CD4-positive, alpha-beta memory T cell (primary cell): ENCODE measurements at places on chromosomes 16 and 17. TPM values are rescaled to one million over a fixed set of nuclear protein-coding genes. Genes with fewer than 3 reads are reported as not detected.

The GHDC gene
- total RNA-seq: 23.9 TPM

The HOXB7 gene
- not detected for total RNA-seq

The ALOX15B gene
- not detected for total RNA-seq

The TNFRSF17 gene
- not detected for total RNA-seq

The SMPD3 gene
- total RNA-seq: 0.75 TPM

The GPR139 gene
- not detected for total RNA-seq

The SPNS2 gene
- 0.12 TPM for total RNA-seq

The ZG16B gene
- total RNA-seq: not detected

The MYH13 gene
- not detected for total RNA-seq

The CCR7 gene
- total RNA-seq: 269 TPM

GRCh38 chr17:80529104-80529903 is 15.3 kb upstream of the RPTOR start:
- DNase-seq: no peak

- no peak for DNase-seq
Measured at GRCh38 chr16:46573008-46573833, 48.0 kb downstream of the SHCBP1 start.

- DNase-seq: no peak
Measured at GRCh38 chr16:47047524-47048203, 74.2 kb upstream of the DNAJA2 start.

DNA sequence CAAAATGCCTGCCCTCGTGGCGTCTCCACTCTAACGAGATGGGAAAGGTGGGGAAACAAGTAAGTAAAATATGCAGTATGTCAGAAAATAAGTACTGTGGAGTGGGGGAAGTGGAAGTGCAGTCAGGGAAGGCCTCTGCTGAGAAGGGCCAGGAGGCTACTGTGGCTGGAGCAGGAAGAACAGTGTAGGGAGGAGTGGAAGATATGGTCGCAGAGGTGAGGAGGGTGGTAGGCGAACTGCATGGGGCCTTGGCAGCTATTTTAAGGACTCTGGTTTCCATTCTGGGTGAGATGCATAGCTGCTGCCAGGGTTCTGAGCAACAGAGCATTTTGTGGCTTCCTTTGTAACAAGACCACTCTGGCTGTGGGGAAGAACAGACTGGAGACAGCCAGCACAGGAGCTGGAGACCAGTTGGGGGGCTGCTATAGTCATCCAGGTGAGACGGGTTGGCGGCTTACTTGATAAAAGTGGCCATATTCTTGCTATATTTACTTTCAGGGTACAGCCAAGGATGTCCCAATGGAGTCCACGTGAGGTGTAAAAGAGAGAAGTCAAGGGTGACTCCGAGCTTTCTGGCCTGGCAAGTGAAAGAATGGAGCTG is 42.6 kb downstream of the CYTH1 start:
- DNase-seq: no peak

GRCh38 chr17:42562388-42563142 is 617 bp downstream of the COASY start:
- DNase-seq: no peak

DNA sequence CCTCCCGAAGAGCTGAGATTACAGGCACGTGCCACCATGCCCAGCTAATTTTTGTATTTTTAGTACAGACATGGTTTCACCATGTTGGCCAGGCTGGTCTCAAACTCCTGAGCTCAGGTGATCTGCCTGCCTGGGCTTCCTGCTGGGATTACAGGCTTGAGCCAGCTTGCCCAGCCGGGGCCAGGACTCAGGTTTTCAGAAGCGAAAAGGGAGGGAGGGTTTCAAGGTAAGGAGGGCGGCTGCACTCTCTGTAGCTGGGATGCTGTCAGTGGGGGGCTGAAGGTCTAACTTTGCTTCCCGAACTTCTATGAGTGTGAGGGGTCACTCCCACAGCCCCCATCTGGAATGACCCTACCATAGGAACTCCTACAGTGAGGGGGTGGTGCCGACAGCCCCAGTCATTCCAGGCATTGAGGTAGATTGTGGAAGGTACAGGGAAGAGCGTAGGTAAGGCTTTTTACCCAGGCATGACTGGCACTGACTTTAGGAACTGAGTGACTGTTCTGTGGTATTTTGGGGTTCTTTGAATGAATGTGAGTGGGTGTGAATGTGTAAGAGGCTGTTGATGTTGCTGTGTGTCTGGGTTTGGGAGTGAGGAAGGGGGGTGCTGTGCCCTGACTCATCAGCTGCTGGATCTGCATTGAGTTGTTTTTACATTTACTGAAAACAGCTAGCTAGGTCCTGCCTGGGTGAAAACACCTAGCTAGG is 3.8 kb upstream of the C1QL1 start:
- DNase-seq: no peak

DNA sequence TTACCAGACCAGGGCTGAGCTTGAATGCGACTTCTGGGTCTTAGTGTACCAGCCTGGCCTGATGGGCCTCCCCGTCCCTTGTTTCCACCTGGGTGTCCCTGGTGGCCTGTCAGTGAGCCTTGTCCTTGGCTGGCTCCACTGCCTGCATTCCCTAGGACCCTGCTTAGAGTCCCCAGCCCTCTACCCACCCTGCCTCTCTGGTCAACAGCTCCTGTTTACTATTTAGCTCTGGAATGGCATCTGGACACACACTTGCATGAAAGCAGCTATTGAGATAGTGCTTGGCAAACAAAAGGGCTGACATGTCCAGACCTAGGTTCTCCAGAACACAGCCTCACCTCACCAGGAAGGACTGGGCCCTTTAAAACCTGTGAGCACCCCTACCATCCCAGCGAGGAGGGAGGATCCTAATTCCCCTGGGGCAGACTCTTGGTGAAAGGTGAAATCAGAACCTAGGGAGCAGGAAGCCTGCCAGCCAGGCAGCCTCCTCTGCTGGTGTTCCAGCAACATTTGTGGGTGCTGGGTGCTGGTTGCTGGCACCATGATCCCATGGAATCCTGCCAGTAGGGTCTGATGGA is 38.8 kb downstream of the RAI1 start:
- DNase-seq: no peak

GRCh38 chr17:5563456-5563855 is 20.9 kb downstream of the NLRP1 start:
- no peak for DNase-seq

GRCh38 chr16:75081179-75081859 is 35.3 kb downstream of the LDHD start:
- no peak for DNase-seq

DNA sequence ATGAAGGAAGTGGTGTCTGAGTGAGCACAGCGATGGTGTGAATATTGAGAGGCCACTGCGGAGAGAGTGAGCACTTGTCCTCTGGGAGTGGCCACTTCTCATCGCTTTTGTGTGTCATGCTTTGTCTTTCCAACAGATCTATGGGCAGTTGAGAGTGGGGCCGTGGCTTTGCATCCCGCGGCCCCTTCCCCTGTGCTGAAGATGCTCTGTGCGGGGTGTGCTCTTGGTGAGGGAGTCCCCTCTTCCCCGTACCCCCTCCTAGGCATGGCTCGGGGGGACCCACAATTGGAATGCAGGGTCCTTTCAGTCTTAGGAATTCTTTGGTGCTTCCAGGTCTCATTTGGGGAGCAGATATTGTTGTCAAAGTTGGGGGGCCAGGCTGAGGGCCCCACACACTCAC is 197.3 kb upstream of the WSCD1 start:
- no peak for DNase-seq

GRCh38 chr17:58601976-58602375 is 87.5 kb upstream of the MTMR4 start:
- no peak for DNase-seq

- no peak for DNase-seq
Measured at GRCh38 chr16:87924811-87925670, 11.3 kb downstream of the CA5A start.

DNA sequence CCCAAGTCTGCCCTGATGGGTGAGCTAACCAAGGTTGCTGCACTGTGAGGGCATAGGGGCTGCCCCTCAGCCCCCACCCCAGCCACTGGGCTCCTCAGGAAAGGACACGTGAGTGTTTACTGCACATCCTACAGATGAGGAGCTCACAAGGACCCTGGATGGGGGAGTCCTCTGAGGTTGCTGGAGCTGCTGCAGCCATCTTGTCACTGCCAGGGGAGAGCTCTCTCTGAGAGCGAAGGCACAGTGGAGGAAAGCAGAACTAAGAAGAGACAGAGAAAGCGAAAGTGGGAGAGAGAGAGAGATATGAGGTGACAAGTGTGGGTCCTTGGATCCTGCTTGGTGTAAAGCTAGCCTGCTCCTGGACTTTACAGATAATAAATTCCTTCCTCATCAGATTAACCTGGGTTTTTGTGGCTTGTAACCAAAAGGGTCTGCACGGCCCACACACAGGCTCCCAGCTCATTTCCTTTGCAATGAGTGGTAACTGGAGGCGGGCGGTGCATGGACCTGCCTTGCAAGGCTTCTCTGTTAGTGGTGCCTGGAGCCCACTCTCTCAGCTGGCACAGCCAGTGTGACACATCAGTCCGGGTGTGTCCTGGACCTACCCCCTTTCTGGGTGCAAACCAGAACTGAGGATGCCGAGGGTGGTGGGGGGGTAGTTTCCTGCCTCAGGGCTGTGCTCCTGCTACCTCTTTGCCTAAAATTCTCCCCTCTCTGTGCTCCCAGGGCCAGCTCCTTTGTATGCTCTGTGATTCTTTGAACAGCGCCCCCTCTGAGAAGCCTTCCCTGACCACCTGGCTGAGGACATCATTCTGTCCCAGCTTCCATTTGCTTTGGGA is 14.2 kb downstream of the SNX20 start:
- peak; percentile 42 for DNase-seq

DNA sequence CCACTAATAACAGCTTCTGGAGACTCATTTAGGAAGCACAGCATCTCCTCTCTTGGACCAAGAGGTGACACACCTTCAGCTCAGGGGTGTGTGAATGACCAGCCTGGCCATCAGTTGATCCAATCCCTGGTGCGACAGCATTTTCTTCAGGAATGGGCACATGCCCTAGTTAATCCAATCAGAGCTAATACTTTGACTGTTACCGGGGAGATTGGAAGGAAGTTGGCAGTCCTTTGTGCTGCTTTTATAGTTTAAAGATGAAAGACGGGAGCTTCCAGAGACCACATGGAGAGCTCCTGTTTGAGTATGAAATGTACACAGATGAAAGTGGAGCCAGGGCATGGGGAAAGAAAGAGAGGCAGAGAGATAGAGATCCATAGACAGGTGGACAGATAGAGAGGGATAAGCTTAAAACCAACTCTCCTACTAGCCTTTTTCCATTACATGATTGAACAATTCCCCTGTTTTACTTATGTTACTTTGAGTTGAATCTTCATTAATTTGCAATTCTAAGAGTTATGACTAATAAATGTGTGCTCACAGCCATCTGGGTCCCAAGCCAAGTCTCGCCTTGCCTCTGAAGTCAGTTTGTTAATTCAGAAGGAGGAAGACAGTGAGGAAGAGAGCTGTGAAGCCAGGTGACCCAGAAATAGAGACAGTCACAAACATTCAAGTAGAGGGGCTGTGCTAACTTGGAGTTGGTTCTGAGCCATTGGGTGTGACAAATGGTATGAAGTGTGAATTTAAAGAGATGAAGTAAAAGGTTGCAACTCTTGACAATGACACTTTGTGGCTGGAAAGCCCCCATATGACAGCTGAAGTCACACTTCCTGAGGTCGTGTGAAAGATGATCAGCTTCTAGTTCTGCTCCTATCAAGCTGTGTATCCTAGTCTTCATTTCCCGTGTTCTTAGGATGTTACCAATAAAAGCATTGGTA is 120.0 kb upstream of the GOT2 start:
- no peak for DNase-seq

GRCh38 chr16:75265911-75266701 is 14.7 kb upstream of the BCAR1 start:
- DNase-seq: no peak

GRCh38 chr17:52025236-52025635 is 133.3 kb downstream of the CA10 start:
- no peak for DNase-seq

GRCh38 chr16:270381-271255 is 5.1 kb downstream of the RGS11 start:
- no peak for DNase-seq

GRCh38 chr17:17107891-17108431 is 65.7 kb downstream of the MPRIP start:
- no peak for DNase-seq

DNA sequence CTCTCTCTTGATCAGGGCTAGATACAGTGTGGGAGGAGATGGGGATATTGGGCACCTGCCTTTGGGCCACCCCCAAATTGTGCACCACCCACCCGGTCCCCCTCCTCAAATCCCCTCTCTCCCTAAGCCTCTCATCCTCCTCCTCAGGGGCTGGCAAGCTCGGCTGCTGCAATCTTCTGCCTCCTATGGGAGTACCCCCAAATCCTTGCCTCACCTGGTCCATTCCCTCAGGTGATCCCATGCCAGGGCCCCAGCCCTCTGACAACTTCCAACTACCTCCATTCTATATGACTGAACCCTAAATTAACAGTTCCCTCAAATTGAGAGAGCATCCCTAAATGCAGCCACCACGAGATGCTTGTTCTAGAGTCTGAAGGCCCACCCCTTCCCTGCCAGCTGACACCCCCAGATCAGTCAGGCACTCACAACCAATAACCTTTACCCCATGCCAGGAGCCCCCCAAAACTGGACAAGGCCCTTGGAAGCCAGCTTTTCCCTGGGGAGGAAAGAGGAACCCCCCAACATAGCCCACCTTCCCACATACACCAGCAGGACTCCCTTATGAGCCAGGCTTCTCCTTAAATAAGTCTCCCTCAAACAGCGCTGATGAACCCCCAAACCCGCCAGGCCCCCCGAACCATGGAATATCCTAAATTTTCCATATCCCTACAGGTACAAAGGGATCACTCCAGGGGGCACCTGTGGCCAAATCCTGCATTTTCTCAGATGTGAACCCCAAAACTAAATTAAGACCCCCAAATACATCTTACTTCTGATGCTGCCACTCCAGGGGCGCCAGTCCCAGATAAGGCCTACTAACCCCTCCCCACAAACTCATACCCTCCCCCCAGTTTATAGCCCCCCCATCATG is 3.2 kb downstream of the DLG4 start:
- DNase-seq: no peak

DNA sequence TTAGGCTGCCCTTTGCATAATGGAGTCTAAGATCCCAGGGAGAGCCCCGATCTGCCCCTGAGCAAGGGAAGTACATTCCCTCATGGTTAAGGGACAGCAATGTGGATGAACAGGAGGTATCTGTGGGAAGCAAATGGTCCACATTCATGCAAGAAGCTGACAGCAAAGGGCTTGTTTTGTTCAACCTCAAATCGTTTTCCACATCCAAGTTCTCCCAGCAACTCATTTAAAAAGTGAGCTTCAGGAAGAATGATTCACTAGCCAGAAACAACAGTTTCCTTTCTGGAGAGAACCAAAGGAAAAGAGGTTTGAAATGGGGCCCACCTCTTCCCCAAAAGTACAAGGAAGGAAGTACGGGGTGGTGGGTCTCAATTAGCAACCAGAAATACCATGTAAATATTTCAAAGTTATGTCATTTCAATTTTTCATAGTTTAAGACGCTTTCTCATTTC is 9.4 kb downstream of the HSPB9 start:
- no peak for DNase-seq

- no peak for DNase-seq
Measured at GRCh38 chr17:9107527-9107926, 86.2 kb downstream of the NTN1 start.

GRCh38 chr17:35010093-35010492 is 29.8 kb downstream of the LIG3 start:
- no peak for DNase-seq

GRCh38 chr17:9169116-9169515 is 147.8 kb downstream of the NTN1 start:
- DNase-seq: no peak

GRCh38 chr17:29864615-29865014 is 65.4 kb downstream of the SSH2 start:
- no peak for DNase-seq

GRCh38 chr16:75343286-75343685 is 90.0 kb downstream of the CFDP1 start:
- no peak for DNase-seq

- no peak for DNase-seq
Measured at GRCh38 chr16:87877942-87878507, 8.7 kb upstream of the SLC7A5 start.
